ENCODE measurements at places on chromosomes 5 and 9.

DNA sequence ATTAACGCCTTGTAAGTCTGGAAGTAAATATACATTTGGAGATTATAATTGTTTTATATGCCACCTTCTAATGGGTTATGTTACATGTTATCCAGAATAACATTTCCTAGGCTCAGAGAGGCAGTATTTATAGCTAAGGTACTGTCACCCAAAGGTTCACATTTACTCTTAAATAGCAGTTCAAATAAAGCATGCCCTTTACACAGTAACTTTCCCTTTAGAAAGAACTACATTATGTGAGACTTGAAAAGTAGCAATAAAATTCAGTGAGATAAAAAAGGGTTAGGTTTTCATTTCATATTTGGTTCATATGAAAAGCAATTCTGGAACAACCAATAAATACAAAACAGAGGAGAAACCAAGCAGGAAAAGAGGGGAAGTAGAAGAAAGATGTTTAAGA, 35.1 kb downstream of the SKIC3 start:
- no peak for DNase-seq

DNA sequence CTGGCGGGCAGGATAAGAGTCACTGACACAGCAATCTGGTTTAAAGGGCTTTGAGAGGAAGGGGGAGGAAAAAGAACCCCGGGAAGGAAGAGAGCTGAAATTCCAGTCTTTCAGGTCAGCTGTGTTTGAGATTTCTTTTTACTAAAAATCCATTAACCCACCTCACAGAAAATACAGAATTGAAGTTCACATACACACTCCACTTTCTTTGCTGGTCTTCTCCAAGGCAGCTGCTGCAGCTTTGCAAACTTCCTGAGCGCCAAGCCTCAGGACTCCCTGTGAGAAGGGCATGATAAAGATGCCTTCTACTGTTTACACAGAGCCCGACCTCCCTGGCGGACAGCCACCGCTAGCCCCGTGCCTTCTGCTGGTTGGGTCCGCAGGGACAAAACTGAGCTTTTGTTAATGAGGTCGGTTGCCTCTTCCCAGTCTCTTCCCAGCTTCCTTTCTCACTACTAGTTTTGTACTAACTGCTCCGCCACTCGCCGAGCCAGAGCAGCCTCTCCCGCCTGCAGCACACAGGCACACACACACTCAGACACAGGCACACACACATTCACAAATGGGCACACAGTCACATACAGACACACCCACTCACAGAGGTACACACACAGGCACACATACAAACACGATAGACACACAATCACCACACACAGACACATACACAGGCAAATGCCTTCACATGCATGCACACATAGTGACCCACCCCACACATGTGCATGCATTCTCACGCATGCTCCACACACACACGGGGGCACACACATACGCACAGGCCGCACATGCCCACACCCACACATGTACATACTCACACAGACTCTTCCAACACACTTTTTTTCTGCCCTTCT, at the start of gene FREM1:
FREM1 (minus strand) TSS at position 468 of the 845 bp plus-strand sequence. CDS start 41,451 bp downstream, outside the sequence.
- no peak for DNase-seq

DNA sequence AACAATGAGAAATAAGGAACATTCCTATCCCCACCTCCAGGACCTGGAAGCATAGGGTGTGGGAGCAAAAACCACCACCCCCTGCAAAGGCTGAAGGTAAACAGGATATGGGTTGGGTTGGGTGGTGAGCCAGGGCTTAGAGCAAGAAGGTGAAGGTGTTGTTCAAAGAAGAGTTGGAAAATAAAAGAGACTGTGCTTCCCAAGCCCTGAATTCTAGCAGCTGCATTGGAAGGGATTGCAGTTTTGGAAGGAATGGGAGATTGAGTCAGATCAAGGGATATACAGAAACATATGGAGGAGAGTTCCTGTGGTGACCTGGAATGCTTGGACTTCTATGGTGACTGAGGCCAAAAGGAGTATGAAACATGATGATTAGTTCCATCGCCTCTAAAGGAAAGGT, 24.7 kb upstream of the MTAP start:
- no peak for DNase-seq

- DNase-seq, result no peak
Measured at GRCh38 chr9:35267710-35268109, 105.9 kb downstream of the UNC13B start.

DNA sequence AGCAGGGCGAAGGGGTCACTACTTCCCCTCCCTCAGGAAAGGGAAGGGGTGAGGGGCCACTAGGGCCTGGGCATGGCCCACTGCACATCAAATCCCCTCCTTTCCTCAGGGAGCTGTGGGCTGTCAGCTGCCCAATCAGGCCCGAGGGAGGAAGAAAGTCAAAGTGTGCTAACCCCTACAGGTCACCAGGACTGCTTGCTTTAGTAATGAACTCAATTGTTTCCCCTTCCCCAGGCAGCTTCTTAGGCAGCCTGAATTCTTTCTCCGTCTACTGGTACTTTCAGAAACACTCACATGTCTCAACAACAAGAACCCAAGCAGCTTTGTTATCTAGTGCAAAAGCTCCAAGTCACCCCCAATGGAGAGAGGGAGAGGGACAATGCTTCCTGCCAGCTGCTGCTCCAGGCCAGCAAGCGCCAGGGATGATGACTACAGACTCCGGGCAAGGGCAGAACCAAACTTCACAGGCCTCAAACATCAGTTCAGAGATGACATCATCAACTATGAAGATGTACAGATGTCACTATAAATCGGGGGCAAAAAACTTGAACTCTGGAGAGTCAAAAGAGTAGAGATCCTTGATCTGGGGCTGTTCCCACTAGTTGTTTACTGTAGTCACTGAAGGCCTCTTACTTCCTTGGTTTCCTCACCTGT, 100.7 kb downstream of the SLIT3 start:
- no peak for DNase-seq

Measured in pulmonary artery endothelial cell (primary cell).